HEK293T (cell line): ENCODE measurements at places on chromosomes 2 and 18.
A peak's percentile ranks its signal among the peaks of the same experiment; 100 is the strongest.

GRCh38 chr18:34283506-34283905 lies 58.8 kb upstream of the NOL4 start:
- DNase-seq: no peak

- DNase-seq: no peak
Measured at GRCh38 chr18:70370762-70371733, 82.2 kb downstream of the SOCS6 start.

GRCh38 chr2:189679226-189679625 lies 4.8 kb downstream of the ANKAR start:
- no peak for DNase-seq

- DNase-seq: peak; percentile 58
Measured at GRCh38 chr2:235050980-235051351, 99.1 kb downstream of the SH3BP4 start.

- no peak for DNase-seq
Measured at GRCh38 chr18:40388121-40388520, 1566.9 kb upstream of the PIK3C3 start.

DNA sequence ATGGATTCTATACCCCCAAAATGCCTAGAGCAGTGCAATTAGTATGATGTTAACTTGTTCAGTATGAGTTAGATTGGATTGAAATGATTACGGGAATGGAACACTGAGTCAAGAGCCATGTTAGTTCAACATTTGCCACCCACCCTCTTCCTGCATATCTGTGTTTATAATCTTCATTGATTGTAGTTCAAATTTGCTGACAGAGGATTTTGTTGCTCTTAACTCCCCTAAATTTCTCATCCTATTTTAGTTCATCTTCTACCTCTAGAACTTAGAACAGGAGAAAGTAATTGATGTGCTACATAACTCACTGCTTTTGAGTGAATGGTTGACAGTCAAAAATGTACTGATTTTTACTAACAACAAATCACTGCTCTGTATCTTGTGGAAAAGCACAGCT lies 673.5 kb upstream of the NRXN1 start:
- DNase-seq: no peak

DNA sequence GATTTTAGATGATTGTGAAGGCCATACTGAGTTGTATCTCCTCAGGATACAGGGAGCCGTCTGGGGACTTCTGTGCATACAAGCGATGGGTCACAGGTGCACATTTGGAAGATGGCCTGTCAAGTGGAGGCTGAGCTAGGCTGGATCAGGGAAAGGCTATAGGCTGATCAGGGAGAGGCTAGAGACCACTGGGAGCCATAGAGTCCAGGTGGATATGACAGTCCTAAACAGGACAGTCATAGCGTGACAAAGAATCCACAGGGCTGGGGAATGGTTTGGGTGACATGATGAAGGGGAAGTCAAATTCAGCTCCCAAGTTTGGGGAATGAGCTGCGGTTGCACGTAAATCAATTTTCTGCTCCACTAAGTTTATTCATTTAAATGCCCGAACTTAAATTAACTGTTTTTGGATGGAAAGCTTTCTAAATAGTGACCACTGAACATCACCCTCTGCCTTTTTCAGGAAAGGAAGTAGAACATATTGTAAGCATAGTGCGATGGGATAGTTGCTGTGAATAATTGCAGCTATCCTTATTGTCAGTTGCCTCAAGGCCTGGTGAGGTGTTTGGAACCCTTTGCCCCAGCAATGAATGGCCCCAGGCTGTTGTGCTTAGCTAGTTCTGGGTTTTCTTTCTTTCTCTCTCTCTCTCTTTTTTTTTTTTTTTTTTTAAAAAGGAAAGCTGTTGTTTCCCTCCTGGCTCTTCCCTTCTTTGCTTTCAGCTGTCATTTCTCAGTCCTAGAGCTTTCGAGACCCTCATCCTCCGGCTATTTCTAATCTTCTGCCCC lies 50.5 kb downstream of the KLHL29 start:
- no peak for DNase-seq

- DNase-seq: peak; percentile 53
Measured at GRCh38 chr18:30889519-30890301, 152.8 kb downstream of the DSC3 start.

GRCh38 chr2:1838426-1838825 lies 94.1 kb upstream of the PXDN start:
- DNase-seq: no peak

GRCh38 chr2:188333751-188334524 lies 42.3 kb downstream of the GULP1 start:
- DNase-seq: no peak

- DNase-seq: peak; percentile 82
Measured at GRCh38 chr2:69013142-69013839, at the start of gene ANTXR1. Gene ANTXR1 (plus strand): TSS chr2:69013179. CDS start chr2:69013500, 321 bp downstream.

DNA sequence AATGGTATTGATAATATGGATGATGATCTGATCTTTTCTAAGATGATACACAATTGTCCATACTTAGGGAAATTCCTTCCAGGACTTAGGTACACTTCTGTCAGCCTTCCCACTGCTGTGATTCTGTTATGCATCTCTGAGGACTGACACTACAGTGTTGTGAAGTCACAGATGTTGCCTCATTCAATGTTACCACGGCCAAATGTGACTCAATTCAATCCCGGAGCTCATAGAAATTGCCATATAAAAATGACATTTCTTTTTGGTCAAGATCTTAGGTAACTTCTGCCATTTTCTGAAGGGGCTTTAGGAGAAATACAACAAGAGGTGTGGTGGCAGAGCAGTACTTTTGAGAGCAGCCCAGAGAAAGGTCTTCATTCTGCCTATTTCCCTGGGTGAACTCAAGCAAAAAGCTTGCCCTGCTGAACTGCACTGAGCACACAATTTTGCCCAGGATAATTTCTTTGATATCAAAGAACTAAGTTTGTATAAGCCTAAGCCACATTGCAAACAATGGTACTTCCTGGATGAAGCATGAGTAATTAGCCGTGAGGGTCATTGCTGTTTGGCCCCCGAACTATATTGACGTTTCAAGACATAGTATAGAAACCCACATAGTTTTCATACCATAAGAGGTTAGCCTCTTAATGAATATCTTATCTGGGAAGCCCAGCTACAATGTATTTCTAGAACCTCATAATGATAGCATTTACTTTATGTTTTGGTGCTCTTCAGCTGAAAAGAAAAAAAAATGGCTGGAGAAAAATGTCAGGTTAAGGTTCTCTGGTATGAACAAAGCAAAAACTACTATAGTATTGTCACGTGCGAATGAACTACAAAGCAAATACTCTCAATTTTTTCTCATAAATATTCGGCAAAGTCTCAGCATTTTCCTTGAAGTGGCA lies 437.4 kb downstream of the MEIS1 start:
- no peak for DNase-seq

DNA sequence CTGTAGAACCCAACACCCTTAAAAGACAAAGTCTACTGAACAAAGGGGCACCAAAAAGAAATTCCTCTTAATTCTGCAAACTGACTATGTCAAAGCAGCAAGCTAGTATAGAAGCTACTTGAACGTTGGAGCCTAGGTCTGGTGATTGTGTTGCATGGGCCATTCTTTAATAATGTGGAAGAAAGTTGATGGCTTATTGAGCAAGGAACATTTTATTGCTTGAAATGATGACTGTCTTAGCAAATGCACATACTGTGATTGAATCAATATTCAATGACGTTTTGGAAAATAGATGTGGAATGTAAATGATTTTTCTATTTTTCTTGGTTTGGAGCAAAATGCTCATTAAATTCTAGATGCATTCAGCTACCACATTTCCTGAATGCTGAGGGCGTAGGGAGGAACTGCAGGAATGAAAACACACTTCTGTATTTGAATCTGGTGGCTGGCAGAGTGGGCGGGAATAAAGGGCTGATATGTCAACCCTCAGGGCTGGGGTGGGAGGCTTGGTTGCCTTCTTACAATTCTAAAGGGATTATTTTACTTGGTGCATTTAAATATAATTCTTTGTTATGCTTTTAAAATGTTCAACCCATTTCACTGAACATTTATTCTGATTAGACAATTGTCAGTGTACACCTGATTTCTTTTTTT lies 26.5 kb downstream of the MYO3B start:
- DNase-seq: no peak

DNA sequence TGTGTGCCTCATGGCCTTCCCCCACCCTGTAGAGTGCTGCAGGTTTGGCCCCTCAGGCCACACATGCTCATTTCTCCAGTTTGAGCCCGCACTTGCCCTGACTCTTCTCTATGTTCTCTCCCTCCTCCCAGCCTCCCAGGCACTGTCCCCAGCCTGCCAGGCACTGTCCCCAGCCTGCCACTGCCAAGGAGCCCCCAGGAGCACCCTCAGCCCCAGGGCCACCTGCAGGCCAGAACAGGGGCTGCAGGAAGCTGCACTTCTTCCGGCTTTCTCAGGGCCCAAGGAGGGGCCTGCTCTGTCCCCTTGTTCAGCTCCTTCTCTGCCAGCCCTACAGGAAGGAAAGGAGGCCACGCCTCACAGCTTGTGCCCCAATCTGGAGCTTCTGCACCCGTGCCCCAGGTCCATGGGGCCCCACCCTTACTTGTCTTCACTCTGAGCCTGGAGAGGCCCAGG lies 31.6 kb downstream of the CYP26B1 start:
- DNase-seq: peak; percentile 70

DNA sequence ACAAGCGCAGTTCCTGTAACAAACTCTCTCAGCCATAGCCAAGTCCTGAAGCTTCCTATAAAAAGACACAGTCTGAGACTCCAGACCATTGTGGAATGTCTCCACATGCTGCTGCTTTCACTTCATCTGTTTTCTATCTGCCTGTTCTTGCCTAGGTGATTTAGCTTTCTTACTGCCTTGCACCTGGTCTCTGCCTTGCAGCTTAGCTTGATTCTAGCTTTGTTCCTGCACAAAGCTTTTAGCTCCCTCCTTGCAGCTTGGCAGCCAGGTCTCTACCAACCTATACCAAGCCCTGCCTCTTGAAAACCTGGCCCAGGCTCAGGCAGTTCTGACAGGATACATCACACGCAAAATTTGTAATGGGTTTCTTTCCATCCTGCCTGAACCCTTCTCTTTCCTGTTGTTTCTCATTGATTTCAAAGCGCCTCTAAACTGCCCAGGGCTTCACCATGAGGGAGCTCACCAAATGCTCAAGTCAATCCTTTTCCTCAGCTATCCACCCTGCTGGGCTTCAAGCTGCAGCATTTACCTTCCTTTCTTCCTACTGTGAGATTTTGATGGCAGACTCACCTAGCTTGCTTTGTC lies 941.3 kb upstream of the NXPH2 start:
- DNase-seq: no peak

DNA sequence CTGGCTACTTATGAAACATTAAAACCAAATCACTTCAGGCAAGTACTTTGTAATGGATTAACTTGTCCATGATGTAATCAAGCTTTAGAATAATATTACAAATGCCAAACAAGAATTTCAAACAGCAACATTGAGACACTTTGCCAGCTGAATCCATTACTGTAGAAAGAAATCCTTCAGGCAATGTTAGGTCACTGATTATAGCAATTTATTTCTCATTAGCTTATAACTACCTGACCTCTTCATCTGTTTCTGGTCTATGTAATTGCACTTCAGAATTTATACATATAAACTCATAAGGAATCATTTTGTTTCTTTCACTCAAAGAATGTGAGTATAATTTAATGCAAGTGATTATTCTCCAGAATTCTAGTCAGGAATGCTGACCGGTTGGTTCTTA lies 692.6 kb upstream of the TMEFF2 start:
- DNase-seq: no peak

GRCh38 chr18:22223254-22223964 lies 54.0 kb downstream of the GATA6 start:
- DNase-seq: peak; percentile 69

DNA sequence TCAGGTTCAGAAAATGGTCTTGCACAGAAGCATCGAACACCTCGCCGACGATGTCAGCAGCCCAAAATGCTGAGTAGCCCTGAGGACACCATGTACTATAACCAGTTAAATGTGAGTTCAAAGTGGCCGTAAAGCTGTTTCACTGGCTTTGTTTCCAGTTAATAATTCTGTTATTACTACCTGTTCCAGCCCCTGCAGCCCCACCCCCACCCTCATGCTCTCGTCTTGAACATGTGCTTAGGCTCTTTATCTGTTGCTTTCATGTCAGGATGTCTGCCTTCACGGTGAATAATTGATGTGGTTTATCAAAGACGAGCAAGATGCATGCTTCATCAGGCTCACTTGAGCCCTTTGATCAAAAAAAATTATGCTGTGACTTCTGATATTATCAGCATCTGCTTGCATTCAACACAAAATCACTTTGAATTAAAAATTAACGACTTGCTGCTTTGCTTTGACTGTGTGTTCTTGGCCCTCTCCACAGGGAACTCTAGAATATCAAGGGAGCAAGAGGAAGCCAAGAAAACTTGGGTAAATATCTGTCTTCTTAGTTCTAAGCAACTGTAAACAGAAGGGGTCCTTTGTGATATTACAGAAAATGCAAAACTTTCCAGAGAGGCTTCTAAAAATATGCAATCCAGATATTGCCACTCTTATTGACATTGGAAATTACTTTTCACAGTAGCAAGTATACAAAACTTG lies 63.4 kb upstream of the SP5 start:
- no peak for DNase-seq

DNA sequence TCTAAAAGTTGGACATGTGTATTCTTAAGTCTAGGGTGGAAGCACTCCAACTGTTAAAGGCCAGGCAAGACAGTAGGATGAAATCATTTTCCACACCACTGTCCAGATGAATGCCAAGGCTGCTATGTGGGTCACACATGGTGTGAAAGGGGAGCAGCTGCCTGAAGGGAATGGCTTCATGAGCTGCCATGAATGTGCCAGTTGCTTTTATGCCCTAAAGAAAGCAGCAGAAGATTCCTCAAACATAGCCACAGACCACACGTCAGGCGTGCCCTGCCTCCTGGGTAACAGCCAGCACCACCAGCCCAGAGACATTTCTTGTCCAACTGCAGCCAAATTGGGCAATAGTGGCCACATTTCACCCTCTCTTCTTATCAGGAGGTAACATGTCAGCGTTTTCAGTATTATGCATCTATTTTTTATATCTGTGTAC lies 130.2 kb downstream of the MTCL1 start:
- no peak for DNase-seq

GRCh38 chr18:9135081-9135911 lies 1.3 kb upstream of the ANKRD12 start:
- DNase-seq: no peak

- no peak for DNase-seq
Measured at GRCh38 chr18:31478688-31479087, 19.3 kb upstream of the DSG2 start.

- no peak for DNase-seq
Measured at GRCh38 chr2:184129073-184129472, 469.3 kb upstream of the ZNF804A start.
